Kidney (tissue), 22 donors: ENCODE measurements at places on chromosomes 5 and 9.

- no peak for DNase-seq
Observed at GRCh38 chr5:68505917-68506860, 290.6 kb downstream of the PIK3R1 start.

DNA sequence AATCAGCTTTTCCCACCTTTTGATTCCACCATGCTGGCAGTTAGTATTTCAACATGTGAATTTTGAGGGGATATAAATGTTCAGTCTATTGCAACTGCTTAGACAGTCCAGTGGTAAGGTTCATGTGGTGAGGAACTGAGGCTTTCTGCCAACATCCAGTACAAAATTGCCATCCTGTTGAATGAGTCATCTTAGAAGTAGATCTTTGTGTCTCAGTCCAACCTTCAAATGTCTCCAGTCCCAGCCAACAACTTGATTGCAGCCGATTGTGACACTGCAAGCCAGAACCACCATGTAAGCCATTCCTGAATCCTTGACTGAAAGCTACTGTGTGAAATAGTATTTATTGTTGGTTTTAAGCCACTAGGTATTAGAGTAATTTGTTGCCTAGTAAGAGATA, 331.5 kb upstream of the GRIN3A start:
- DNase-seq: no peak

GRCh38 chr5:118098716-118099115, 889.6 kb downstream of the DTWD2 start:
- DNase-seq: no peak

DNA sequence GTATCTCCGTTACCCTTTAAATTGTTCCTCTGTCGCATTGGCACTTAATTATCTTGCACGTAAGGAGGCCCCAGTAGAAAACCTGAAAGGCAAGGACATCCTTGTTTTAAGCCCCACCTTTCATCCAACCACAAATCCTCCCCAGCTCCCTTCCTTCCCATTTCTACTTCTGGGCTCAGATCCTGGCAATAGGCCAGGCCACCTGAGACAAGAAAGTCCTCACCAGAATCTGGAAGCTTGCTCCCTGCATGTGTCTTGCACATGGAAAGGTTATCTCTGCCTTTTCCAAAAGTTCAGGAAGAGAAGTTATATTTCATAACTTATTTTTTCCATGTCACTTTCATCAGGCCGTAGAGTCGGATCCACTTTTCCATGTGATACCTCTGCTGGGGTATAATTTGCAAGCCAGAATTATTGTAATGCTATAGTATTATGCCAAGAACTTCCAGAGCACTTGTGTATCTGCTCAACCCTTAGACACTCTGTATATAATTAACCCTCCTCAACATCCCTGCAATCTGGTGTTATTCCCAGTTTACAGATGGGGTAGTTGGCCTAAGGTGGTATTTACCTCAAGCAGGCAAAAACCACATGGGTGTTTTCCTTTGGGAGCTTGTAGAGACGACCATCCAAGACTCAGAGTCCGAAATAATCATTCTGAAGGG, 2.6 kb upstream of the SHB start:
- DNase-seq: no peak

- DNase-seq: no peak
Observed at GRCh38 chr5:151683444-151683843, 3.3 kb downstream of the SPARC start.

- peak; percentile 85 for DNase-seq
Observed at GRCh38 chr5:139105621-139106071, 92.5 kb downstream of the SIL1 start.

- peak; percentile 9 for DNase-seq
Observed at GRCh38 chr5:5675511-5675910, 253.0 kb downstream of the ICE1 start.

- no peak for DNase-seq
Observed at GRCh38 chr9:103821115-103821514, 273.0 kb upstream of the SMC2 start.

DNA sequence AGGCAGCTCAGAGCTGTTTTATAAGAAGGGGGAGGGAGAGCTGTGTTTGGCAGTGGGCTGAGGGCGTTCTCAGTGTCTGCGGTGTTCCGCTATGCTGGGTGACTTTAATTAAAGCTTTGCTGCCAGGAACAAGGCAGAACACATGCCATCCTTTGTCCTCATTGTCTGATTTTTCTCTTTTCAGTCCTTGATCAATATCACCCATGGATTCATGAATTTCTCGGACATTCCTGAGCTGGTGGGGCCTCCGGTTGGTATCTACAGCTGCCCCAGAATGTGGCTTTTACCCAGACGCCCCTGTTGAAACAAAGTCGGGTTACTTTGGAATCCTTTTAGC, 66.5 kb upstream of the TGFBR1 start:
- peak; percentile 28 for DNase-seq

DNA sequence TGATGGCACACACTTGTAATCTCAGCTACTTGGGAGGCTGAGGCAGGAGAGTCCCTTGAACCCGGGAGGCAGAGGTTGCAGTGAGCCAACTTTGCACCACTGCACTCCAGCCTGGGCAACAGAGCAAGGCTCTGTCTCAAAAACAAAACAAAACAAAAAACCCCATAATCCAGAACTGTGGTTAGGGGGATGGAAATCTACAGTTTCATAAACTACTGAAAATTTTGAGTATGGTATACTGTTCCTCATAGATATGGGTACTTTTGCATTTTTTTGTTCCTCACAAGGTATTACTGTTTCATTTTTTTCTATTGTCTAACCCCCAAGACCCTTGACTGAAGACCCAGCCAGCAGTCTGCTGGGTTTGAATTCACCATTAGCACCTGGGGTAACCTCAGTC, 52.2 kb upstream of the MAP3K1 start:
- DNase-seq: no peak

- no peak for DNase-seq
Observed at GRCh38 chr9:76980566-76980965, 38.9 kb upstream of the FOXB2 start.

GRCh38 chr5:38112938-38113337, 145.4 kb upstream of the EGFLAM start:
- no peak for DNase-seq

- no peak for DNase-seq
Observed at GRCh38 chr9:1668441-1668840, 346.7 kb upstream of the SMARCA2 start.

DNA sequence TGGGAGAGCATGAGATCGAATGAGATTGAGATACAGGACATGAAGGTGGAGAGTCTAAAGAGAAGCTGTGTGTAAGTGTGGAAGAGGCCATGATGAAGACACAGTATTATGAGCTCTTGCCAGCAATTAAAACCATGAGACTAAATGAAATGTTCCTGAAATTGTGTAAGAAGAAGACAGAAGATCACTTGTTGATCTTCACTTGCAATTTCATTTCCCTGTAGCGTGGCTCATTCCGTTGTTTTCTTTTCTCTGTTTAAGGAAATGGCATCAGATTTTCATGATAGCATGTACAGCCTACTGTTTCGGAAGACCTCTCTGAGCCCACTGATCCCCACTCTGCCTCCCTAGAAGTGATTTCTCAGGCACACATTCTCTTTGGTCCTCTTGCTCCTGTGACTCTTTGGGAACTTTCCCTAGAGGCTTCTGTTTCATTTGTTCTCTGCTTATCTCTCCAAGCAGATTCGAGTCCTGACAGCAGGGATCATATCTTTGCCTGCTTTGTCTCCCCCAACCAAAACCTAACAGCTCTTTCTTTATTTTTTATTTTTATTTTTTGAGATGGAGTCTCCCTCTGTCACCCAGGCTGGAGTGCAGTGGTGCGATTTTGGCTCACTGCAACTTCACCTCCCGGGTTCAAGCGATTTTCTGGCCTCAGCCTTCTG, 16.8 kb downstream of the PIP5K1B start:
- no peak for DNase-seq

GRCh38 chr5:65144136-65144871, 337.4 kb downstream of the ADAMTS6 start:
- DNase-seq: no peak

- DNase-seq: peak; percentile 69
Observed at GRCh38 chr9:121299467-121300282, 31.7 kb downstream of the GSN start.

GRCh38 chr5:71996789-71997188, 110.5 kb upstream of the MAP1B start:
- no peak for DNase-seq

GRCh38 chr5:68445257-68446069, 229.9 kb downstream of the PIK3R1 start:
- no peak for DNase-seq

DNA sequence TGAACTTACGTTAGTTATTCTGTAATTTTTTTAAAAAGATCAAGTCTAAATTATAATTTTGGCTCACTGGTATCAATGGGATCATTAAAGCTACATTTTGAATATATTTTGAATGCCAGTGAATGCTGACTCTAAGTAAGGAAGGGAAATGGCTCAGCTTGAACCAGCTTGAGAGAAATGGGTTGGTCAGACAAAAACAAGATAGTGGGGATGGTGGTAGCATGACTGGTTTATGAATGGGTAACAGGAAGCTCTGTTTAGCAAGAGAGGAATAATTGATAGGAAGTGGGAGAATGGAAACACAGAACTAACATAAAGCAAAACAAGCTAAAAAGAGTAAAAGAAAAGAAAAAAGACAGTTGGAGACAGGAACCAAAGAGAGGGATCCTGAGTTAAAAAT, 220.2 kb downstream of the ADAMTS6 start:
- no peak for DNase-seq

DNA sequence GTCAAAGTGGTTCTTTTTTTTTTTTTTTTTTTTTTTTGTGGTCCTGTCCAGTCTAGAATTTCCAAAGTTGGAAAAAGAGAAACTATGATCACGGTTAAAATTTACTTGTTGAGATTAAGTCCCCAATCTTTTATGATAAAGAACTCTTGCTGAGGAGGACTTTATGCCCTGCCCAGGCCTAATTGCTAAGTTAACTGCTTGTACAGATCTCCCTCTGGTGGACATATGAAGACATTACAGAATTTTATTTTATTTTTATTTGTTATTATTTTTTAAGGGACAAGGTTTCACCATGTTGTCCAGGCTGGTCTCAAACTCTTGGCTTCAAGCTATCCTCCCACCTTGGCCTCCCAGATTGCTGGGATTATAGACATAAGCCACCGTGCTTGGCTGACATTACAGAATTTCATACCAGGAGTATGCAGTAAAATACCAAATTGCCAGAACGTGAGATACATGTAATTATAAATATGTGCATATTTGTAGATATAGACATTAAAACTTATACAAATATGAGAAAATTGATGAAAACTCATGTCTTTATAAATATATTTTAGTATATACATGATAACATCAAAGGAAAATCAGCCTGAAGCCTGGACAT, 91.2 kb downstream of the RFK start:
- peak; percentile 18 for DNase-seq

- DNase-seq: no peak
Observed at GRCh38 chr5:157535042-157535865, 40.3 kb downstream of the ADAM19 start.

DNA sequence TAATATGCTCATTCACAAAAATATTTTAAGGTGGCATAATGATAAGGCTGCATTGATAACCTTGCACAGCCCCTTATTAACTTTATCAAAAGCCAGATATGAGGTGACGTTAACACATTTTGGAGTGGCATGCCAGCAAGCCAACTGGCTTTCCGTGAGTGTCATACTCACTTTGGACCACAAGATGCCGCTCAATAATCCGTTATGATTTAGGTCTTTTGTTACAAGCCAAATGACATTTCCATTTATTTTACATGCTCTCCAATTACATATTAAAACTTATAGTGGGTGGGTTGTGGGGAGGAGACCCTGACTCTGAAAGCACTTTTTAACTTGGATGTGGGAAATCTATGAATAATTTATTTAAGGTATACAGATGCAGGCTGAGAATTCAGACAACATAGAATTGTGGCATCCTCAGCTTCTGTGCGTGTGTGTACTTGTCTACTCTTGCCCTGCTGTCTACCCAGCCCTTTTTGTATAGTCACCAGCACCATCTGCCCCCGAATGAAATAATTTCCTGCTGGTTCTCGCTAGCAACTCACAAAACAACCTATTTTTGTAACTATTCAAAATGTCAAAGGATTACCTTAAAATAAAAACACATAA, 305.1 kb downstream of the PSAT1 start:
- peak; percentile 68 for DNase-seq
